ENCODE measurements at places on chromosomes 4 and X.

DNA sequence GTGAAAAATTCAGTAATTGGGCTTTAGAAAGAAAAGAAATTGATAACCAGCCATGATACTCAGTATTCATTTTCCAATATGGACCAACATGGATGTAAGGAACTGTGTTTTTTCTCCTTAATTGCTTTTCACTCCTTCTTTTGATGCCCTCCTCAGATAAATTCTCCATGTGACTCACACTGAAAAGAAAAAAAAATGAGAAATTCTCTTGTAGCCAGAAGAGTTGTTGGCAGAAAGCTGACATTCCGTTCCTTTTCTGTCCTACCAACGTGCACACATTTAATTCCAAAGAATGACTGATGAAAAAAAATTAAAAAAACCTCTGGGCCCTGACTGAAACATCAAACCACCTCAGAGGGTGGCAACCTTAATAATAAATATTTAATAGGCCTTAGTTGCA lies 153.1 kb downstream of the AMELX start:
- H3K36me3 ChIP-seq, result no peaks in the 10 kb centered on the region
- no peak overlapping the region for H3K27ac ChIP-seq
- no peaks in the 10 kb centered on the region for H3K4me1 ChIP-seq
- no peak overlapping the region for H3K4me3 ChIP-seq

GRCh38 chr4:126532527-126532926 lies 1100.2 kb upstream of the INTU start:
- H3K4me3 ChIP-seq, result no peak overlapping the region
- H3K36me3 ChIP-seq, result no peaks in the 10 kb centered on the region
- no peak for DNase-seq
- no peak overlapping the region for H3K27ac ChIP-seq
- no peaks in the 10 kb centered on the region for H3K27me3 ChIP-seq

DNA sequence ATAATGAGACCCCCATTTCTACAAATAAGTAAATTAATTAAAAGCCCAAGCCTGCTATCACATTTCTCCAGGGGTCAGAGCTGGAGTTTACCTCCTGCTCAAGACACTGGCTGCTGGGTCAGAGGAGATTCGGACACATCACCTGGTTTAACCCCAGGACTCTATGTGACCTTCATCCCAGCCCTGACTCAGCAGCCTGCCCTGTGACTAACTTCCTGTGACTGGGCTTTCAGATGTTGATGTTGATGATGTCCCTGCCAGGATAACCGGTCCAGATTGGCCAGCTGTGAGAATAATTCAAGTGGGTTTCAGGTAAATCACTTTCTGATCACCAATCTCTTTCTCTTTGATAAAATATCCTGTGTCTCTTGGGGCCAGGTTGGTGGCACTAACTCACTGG lies 102.4 kb upstream of the MAML3 start:
- no peak for DNase-seq
- H3K27ac ChIP-seq, result no peak overlapping the region
- H3K4me1 ChIP-seq, result peaks cover 11% of the 10 kb centered on the region

DNA sequence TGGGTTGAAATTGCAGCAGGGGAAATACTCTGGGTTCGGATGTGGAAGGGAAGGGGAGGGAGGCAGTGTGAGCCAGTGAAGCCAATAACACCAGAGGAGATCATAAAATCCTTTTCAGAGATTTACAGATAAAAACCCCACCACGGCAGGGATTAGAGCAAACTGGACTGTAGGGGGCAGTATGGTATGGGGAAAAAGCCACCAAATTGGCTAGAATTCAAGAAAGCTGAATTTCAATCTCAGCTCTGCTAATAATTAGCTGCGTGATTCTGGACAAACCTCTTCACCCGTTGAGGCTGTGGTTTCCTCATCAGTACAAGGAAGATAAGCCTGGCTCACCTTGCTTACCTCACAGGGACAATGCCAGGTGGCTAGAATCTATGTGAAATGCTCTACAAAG lies 108.1 kb downstream of the ATG4A start:
- H3K27me3 ChIP-seq, result peaks cover 10% of the 10 kb centered on the region
- no peaks in the 10 kb centered on the region for H3K36me3 ChIP-seq
- H3K4me3 ChIP-seq, result no peak overlapping the region

- H3K4me3 ChIP-seq, result no peak overlapping the region
- H3K27me3 ChIP-seq, result no peaks in the 10 kb centered on the region
- H3K36me3 ChIP-seq, result no peaks in the 10 kb centered on the region
- H3K27ac ChIP-seq, result no peak overlapping the region
- H3K4me1 ChIP-seq, result no peaks in the 10 kb centered on the region
Observed at GRCh38 chr4:142614621-142615323, 231.3 kb downstream of the INPP4B start.

- no peak for DNase-seq
- peaks cover 14% of the 10 kb centered on the region for H3K36me3 ChIP-seq
- H3K4me3 ChIP-seq, result no peak overlapping the region
- no peaks in the 10 kb centered on the region for H3K27me3 ChIP-seq
Observed at GRCh38 chr4:10063544-10064300, 42.4 kb upstream of the SLC2A9 start.

- DNase-seq, result no peak
- H3K27ac ChIP-seq, result no peak overlapping the region
- H3K4me3 ChIP-seq, result no peak overlapping the region
- H3K4me1 ChIP-seq, result no peaks in the 10 kb centered on the region
- no peaks in the 10 kb centered on the region for H3K27me3 ChIP-seq
Observed at GRCh38 chr4:122930862-122931261, 8.5 kb upstream of the NUDT6 start.

DNA sequence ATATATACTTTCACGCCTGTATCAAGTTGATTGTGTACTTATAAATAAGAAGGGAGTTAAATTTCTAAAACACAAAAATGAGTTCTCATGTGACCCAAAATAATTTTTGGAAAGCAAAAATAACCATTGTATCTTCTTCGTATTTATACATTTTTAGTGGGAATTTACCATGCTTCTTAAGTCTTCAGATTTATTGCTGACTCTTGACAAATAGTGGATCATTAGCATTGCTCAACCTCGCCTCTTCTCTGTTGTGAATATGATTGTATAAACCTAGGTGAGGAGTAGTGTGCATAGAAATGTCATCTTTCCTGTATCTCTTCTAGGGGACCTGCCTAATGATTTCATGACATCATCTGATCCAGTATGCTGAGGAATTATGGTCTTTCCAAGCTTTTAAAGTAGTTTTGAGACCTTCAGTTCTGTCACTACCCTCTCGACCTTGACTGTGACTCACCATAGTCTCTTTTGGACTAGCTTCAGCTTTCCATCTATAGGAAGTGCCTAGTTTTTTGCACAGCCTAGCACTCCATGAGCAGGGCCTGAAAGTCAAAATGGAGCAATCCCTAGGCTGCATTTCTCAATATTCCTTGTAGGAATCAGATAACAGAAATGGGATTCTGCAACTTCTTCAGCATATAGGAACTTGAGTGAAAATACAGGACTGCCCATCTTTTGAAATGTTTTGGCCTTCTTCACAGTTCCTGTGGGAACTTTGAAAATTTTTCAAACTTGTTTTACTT lies 157.6 kb downstream of the ARX start:
- H3K27me3 ChIP-seq, result no peaks in the 10 kb centered on the region
- no peak overlapping the region for H3K27ac ChIP-seq
- H3K4me1 ChIP-seq, result no peaks in the 10 kb centered on the region
- H3K4me3 ChIP-seq, result no peak overlapping the region
- no peaks in the 10 kb centered on the region for H3K36me3 ChIP-seq

DNA sequence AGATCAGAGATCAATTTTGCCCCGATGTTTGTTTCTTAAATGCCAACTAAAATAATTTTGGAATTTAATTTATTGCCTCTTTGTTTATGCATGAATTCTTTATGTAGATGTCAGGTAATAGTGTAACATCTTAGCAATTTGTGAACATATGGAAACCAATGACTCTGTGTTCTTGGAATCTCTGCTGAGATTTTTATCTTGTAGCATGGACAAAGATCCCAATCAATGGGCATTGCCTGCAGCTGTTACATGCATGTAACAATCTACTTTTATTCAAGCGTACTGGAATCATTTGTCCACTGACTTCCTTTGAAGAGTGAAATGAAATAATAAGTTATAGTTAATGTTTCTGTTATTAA lies 61.6 kb upstream of the ARSJ start:
- H3K4me3 ChIP-seq, result no peak overlapping the region
- peaks cover 6% of the 10 kb centered on the region for H3K27me3 ChIP-seq
- no peak for DNase-seq

- H3K4me1 ChIP-seq, result no peaks in the 10 kb centered on the region
- DNase-seq, result no peak
- H3K4me3 ChIP-seq, result no peak overlapping the region
- H3K36me3 ChIP-seq, result no peaks in the 10 kb centered on the region
- no peak overlapping the region for H3K27ac ChIP-seq
Observed at GRCh38 chr4:84673475-84674240, 90.7 kb downstream of the CDS1 start.

DNA sequence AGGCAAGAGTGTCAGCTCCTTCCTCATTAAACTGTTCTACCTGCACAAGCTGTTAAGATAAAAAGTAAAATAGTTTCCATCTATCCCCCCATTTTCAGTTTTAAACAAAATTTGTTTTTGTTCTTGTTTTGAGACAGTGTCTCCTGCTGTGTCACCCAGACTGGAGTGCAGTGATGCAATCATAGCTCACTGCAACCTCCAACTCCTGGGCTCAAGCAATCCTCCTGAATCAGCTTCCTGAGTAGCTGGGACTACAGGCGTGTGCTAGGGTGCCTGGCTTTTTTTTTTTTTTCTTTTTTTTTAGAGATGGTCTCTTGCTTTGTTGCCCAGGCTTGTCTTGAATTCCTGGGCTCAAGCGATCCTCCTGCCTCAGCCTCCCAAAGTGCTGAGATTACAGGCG lies 105.4 kb downstream of the HS6ST2 start:
- DNase-seq, result no peak
- no peaks in the 10 kb centered on the region for H3K4me1 ChIP-seq
- no peaks in the 10 kb centered on the region for H3K36me3 ChIP-seq

DNA sequence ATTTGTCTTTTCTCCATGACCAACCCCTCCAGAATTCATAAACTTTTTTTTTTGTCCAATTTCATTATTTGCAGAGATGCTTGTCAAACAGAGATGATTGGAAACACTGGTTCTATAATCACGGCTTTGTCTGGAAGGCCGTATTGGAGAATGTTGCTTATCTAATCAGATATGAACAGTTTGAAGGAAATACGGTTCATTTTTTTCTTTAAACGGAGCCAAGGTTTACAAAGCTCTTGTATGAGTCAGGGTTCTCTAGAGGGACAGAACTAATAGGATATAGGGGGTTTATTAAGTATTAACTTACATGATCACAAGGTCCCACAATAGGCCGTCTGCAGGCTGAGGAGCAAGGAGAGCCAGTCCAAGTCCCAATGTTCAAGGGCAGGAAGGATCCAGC lies 1415.8 kb downstream of the C4orf33 start:
- no peak for DNase-seq
- H3K27ac ChIP-seq, result no peak overlapping the region
- no peaks in the 10 kb centered on the region for H3K36me3 ChIP-seq
- H3K4me3 ChIP-seq, result no peak overlapping the region
- H3K4me1 ChIP-seq, result no peaks in the 10 kb centered on the region

- peaks cover 9% of the 10 kb centered on the region for H3K4me1 ChIP-seq
- H3K4me3 ChIP-seq, result no peak overlapping the region
Observed at GRCh38 chr4:119041951-119042560, 93.6 kb upstream of the MYOZ2 start.

DNA sequence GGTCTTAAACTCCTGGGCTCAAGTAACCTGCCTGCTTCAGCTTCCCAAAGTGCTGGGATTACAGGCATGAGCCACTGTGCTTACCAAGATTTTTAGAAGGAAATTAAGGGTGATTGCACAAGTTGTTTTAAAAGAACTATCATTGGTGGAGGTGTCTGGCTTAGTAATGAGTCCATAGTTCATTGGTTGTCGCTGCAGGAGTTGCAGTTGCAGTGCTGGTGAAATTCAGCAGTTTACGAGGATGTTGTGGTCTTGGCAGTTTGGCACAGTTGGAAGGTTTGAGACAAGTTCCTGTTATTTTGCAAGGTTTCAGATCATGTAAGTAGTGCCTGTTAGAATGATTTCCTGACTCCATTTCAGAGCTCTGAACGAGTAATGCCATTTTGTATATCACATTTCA lies 48.1 kb downstream of the RAB40AL start:
- H3K27me3 ChIP-seq, result peaks cover 9% of the 10 kb centered on the region
- peak overlapping the region; percentile 29 for H3K27ac ChIP-seq
- no peak overlapping the region for H3K4me3 ChIP-seq
- no peaks in the 10 kb centered on the region for H3K4me1 ChIP-seq

GRCh38 chrX:44245733-44246132 lies 97.7 kb downstream of the EFHC2 start:
- H3K4me1 ChIP-seq, result no peaks in the 10 kb centered on the region
- no peaks in the 10 kb centered on the region for H3K36me3 ChIP-seq
- H3K27me3 ChIP-seq, result no peaks in the 10 kb centered on the region
- H3K27ac ChIP-seq, result no peak overlapping the region
- H3K4me3 ChIP-seq, result no peak overlapping the region

GRCh38 chrX:126552313-126553022 lies at the start of gene DCAF12L1:
Gene DCAF12L1, minus strand, starts transcription at chrX:126552814. Its CDS starts 206 bp downstream, at chrX:126552608.
- H3K4me1 ChIP-seq, result no peaks in the 10 kb centered on the region
- no peak for DNase-seq
- no peaks in the 10 kb centered on the region for H3K36me3 ChIP-seq
- no peak within 1 kb of the TSS for H3K27ac ChIP-seq

DNA sequence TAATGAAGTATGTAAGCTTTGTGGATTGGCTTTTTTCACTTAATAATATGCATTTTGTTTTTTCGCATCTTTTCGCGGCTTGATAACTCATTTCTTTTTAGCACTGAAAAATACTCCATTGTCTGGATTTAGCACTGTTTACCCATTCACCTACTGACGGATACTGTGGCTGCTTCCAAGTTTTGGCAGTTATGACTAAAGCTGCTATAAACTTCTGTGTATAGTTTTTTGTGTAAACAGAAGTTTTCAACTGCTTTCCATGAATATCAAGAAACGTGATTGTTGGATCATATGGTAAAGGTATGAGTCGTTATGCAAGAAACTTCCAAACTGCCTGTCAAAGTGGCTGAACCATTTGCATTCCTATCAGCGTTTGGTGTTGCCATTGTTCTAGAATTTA lies 87.6 kb downstream of the BMP3 start:
- H3K36me3 ChIP-seq, result no peaks in the 10 kb centered on the region
- DNase-seq, result no peak
- no peak overlapping the region for H3K4me3 ChIP-seq
- H3K27me3 ChIP-seq, result no peaks in the 10 kb centered on the region

GRCh38 chr4:53937327-53937726 lies 127.1 kb downstream of the CHIC2 start:
- DNase-seq, result no peak
- H3K27ac ChIP-seq, result no peak overlapping the region
- H3K4me1 ChIP-seq, result no peaks in the 10 kb centered on the region
- H3K27me3 ChIP-seq, result peaks cover 28% of the 10 kb centered on the region
- H3K4me3 ChIP-seq, result no peak overlapping the region

All from naive B cell (primary cell).